ENCODE measurements at places on chromosomes 4 and X. TPM values are rescaled to one million over a fixed set of nuclear protein-coding genes. Genes with fewer than 3 reads are reported as not detected.

The NDUFC1 gene
- 37.8 TPM for total RNA-seq

DNA sequence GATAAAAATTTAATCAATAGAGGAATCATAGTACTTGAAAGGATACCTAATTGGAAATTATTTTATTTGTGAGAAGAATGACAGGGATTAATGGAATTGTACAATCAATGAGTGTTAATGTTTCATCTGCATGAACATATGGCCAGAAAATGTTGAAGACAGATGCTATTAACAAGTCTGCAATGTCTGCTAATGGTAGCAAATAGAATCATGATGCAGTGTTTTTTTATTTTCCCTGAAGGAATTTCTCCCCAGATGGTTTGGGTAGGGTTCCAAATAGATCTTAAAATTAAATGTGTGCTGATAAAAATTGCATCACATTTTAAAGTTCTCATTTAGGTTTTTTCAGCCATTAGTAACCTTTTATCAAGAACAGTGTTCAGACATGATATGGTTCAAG is 291.3 kb upstream of the TRAM1L1 start:
- H3K36me3 ChIP-seq: no peaks in the 10 kb centered on the region
- H3K27me3 ChIP-seq: no peaks in the 10 kb centered on the region
- no peak overlapping the region for H3K27ac ChIP-seq
- no peaks in the 10 kb centered on the region for H3K4me1 ChIP-seq

The SSX3 gene
- not detected for total RNA-seq

GRCh38 chrX:113975441-113975840 is 608.4 kb upstream of the HTR2C start:
- no peaks in the 10 kb centered on the region for H3K4me1 ChIP-seq
- no peaks in the 10 kb centered on the region for H3K36me3 ChIP-seq
- no peak overlapping the region for H3K27ac ChIP-seq
- H3K27me3 ChIP-seq: no peaks in the 10 kb centered on the region

The TMPRSS11A gene
- total RNA-seq: not detected

DNA sequence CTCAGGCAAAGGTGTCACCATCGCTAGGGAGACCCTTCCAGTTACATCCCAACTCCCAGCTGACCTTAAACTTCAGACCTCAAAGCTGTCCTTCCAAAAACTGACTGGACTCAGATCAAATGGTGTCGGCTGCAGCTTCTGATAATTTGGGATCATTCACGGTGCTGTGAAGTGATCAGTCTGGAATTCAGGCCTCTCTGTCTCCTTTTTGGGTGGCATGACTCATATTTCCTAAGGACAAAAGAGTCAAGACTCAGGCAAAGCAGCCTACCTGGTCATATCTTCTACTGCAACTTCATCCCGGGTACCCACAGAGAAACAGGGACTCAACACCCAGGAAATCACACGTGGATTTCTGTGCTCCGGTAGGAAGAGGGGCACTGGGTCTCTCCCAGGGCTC is 87.6 kb downstream of the SORCS2 start:
- no peak for DNase-seq
- no peak overlapping the region for H3K4me3 ChIP-seq
- H3K36me3 ChIP-seq: no peaks in the 10 kb centered on the region
- no peaks in the 10 kb centered on the region for H3K27me3 ChIP-seq
- H3K4me1 ChIP-seq: no peaks in the 10 kb centered on the region

DNA sequence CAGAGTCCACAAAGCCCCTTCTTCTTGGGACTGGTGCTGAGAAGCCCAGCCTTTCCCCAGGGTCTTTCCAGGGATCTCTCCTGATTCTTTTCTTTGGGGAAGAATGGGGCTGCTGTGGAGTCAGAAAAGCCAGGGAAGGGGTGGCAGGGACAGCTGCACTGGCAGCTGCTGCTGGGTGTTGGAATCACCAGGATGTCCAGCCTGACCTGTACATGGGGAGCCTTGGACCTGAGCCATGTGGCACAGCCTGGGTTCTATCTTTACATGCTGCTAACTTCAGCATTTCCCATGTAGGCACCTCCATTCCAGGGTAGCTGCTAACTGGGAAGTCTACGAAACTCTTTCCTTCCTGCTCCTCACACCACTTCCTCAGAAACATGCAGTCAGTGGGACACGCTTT is 36.0 kb downstream of the MED28 start:
- no peaks in the 10 kb centered on the region for H3K4me1 ChIP-seq

DNA sequence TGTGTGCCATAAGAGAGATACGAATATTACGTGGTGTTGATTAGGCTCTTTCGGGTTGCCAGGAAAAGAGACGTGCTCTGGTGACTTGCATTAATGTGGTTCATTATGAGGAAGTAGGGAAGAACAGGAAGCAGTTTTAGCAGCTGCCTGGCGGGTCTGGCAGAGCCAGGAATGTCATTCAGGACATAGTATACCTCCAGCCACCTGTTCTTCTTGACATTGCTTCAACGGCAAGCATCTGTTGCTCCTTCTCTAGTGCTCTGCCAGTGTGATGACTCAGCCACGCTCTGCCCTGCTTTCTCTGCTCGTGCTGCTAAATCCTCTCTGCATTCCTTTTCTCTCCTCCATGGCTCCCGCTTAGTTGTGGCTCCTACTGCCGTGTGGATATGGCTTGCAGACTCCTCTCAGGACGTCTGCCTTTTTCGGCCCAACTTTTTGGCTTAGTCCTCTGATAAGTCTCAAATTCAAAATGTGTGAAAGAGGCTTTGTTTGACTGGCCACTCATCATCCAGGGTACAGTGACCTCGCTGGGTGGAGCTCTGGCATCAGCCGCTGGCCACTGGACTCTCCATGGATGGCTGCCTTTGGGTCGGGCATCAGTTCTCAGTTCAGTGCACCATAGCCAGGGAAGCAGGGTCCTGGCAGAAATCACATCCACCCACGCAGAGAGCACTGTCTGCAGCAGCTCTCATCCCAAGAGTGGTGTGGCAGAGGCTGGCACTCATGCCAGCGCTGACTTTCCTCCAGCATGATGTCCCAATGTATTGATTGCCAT is 89.3 kb upstream of the KLF3 start:
- H3K27me3 ChIP-seq: no peaks in the 10 kb centered on the region
- no peak for DNase-seq
- no peaks in the 10 kb centered on the region for H3K36me3 ChIP-seq
- no peak overlapping the region for H3K4me3 ChIP-seq
- H3K4me1 ChIP-seq: no peaks in the 10 kb centered on the region

DNA sequence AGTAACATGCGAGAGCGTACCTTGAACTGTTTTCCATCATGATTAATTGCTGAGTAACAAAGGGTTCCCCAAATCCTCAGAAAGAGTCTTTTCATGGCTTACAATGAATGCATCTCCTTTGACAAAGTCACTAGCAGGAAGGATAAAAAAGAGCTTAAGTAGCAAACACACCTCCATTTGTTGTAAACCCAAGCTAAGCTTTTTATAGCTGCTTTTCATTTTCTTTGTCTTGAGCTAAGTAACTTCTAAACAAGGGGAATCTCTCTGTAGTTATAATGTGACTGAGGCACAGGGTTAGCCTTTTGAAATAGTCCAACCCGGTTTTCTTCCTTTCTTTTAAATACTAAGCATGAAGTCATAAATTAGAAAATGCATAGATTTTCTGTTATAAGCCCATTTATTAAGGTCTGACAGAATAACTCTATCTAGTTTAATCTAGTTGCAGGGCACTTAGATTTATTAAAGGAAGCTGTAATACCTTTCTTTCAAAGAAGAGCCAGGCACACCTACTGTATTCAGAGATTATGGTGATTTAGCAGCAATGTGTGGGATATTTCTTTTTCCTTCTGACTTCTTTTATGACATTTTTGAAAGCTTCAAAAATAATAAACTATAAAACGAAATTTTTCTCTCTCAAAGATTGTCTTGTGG is 226.9 kb upstream of the SMIM31 start:
- no peak overlapping the region for H3K27ac ChIP-seq
- no peaks in the 10 kb centered on the region for H3K4me1 ChIP-seq
- H3K27me3 ChIP-seq: no peaks in the 10 kb centered on the region
- DNase-seq: no peak

The CSAG2 gene
- not detected for total RNA-seq

- H3K27me3 ChIP-seq: no peaks in the 10 kb centered on the region
- no peak for DNase-seq
- peaks cover 7% of the 10 kb centered on the region for H3K4me1 ChIP-seq
- H3K4me3 ChIP-seq: no peak overlapping the region
- no peaks in the 10 kb centered on the region for H3K36me3 ChIP-seq
These were observed 89.0 kb downstream of the SH3KBP1 start for GRCh38 chrX:19798423-19798822.

DNA sequence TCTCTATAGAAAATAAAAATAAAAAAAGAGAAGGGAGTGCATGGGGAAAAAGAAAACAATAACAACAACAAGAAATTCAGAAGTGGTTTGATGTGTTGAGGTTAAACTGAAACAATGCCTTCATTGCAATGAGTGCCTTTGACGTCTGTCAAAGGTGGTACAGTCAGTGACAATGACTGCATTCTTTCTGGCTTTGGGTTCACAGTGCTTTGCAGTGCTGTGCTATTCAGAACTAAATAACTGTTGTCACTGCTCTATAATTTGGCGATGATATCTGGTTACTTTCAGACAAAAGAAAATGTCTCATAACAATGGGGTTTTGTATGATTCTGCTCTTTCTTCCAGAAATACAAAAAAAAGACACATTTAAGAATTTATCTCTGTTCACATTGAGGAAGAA is 488.6 kb upstream of the MAGEB2 start:
- H3K4me3 ChIP-seq: no peak overlapping the region
- no peak overlapping the region for H3K27ac ChIP-seq
- no peak for DNase-seq
- no peaks in the 10 kb centered on the region for H3K27me3 ChIP-seq

- no peaks in the 10 kb centered on the region for H3K36me3 ChIP-seq
- DNase-seq: no peak
- no peak overlapping the region for H3K27ac ChIP-seq
These were observed 143.5 kb upstream of the GALNT7 start for GRCh38 chr4:173025131-173025530.

- H3K4me3 ChIP-seq: no peak overlapping the region
- no peaks in the 10 kb centered on the region for H3K36me3 ChIP-seq
- DNase-seq: no peak
- no peak overlapping the region for H3K27ac ChIP-seq
- H3K4me1 ChIP-seq: no peaks in the 10 kb centered on the region
- no peaks in the 10 kb centered on the region for H3K27me3 ChIP-seq
These were observed 601 bp upstream of the FGFBP2 start for GRCh38 chr4:15963576-15963975.

DNA sequence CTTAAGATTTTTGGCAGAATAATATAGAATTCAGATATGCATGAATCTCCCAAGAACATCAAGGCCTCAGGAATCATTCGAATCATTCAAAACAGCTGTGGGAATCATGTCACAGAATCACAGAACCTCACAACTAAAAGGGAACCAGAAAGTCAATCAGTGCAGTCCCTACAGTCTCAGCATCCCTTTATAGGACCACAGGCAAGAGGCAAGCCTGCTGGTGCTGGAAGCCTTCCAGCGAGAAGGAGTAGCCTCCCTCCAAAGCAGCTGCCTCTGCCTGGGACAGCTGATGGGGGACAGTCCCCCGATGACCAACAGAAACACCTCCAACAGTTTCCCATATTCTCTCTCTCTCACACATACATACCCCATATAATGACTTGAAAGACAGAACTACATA is 20.7 kb downstream of the QDPR start:
- peaks cover 5% of the 10 kb centered on the region for H3K36me3 ChIP-seq
- no peak overlapping the region for H3K27ac ChIP-seq
- H3K27me3 ChIP-seq: no peaks in the 10 kb centered on the region
- peaks cover 15% of the 10 kb centered on the region for H3K4me1 ChIP-seq

DNA sequence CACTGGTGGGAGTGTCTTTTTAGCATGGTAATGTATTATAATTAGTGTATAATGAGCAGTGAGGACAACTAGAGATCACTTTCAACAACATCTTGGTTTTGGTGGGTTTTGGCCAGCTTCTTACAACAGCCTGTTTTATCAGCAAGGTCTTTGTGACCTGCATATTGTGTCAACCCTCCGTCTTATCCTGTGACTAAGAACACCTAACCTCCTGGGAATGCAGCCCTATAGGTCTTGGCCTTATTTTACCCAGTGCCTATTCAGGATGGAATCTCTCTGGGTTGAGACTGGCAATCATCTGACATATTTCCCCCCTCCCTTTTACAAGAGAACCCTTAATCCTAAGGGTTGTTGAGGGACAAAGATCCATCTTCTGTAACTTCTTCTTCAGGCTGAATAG is 21.9 kb upstream of the ADH4 start:
- no peaks in the 10 kb centered on the region for H3K4me1 ChIP-seq
- H3K27ac ChIP-seq: no peak overlapping the region
- DNase-seq: no peak

GRCh38 chrX:69093960-69094871 is 71.0 kb downstream of the PJA1 start:
- H3K36me3 ChIP-seq: no peaks in the 10 kb centered on the region
- no peak overlapping the region for H3K4me3 ChIP-seq
- DNase-seq: peak; percentile 74
- no peak overlapping the region for H3K27ac ChIP-seq
- H3K27me3 ChIP-seq: no peaks in the 10 kb centered on the region
- H3K4me1 ChIP-seq: no peaks in the 10 kb centered on the region

The RBM46 gene
- total RNA-seq: not detected
